Stimulated activated naive CD8-positive, alpha-beta T cell treated with anti-CD3 and anti-CD28 coated beads, Interleukin-15, Interleukin-2, amounts not matched to agents 100 U/mL and 50 U/mL, for 24 hours (primary cell): ENCODE measurements at places on chromosomes 3 and 15.
A peak's percentile ranks its signal among the peaks of the same experiment; 100 is the strongest.

- no peak for DNase-seq
Measured at GRCh38 chr3:133606342-133606741, 32.9 kb downstream of the CDV3 start.

DNA sequence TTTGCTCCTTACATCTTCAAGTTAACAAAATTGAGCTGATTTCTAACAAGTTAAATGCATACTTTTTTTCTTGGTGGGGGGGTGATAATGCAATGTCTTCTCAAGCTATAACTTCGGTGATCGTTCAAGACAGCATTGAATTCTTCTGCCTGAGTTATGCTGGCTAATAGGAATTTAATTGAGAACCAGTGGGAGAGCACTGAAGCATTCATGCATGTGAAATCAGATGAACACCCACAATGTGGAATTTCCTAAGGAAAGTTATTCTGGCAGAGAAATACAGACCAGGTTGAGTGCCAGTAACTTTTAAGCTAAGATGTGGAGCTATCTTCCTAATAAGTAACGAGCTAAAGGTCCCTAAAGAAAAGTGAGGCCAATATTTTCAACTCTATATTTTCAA, 3.0 kb downstream of the SPATA16 start:
- DNase-seq: no peak

DNA sequence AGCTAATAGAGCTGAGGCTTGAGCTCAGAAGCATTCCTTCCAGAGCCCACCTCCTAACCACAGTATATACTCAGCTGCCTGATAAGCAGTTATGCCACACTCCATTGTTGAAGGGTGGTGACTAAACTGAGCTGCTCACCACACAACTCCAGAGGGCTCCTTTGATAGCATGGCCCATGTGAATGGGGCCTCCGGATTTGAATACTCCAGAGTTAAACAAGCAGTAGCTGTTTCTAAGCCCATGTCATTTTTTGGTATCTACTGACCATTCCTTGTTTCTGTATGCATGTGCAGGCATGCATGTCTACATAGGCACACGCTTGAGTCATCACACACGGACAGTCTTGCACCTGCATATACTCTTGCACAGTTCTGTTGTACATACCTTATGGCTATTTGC, 28.9 kb downstream of the IGSF10 start:
- DNase-seq: no peak

DNA sequence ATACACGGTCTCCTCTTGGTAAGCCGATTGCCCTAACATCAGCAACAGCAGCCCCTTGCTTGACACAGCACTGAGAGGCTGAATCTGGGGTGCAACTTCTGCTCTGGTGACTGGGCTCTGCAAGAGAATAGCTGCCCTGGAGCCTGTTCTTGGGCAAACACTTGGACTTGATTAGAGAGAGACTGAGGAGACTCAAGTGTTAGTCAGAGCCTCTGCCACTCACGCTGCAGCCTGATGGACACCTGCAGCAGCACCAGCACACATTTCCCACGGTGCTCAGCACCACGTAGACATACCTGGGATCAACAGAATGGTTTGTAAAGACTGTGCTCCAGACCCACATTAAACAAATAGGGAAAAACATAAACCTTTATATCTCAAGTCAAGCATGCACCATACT, 35.8 kb upstream of the UMPS start:
- no peak for DNase-seq

DNA sequence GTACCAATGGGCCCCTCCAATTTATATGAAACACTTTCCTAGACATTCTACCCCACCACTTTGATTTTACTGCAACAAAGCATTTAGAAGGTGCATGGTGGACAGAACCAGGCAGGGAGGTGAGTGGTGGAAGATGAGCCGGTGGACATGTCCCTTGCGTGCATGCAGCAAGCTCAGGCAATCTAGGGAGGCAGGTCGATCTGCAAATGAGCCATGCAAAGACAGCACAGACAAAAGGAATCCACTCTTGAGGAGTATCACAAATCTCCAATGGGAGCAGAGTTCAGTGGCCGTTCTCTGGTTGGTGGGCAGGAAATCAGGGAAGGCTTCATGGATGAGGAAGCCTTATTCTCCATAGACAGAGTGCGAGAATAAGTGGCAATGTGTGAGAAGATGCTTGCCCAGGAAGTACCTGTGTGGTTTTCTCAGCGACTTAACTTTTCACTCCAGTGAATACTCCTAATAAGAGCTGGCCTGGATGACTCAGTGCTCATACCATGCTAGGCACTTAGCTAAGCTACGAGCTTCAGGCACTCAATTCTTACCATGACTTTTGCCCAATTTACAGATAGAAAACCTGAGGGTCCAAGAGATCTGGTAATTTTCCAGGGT, 152.5 kb downstream of the FOXP1 start:
- DNase-seq: no peak

GRCh38 chr15:82952158-82953081, at the start of gene HOMER2:
Gene HOMER2, minus strand, starts transcription at chr15:82952720. Its CDS starts 185 bp downstream, at chr15:82952535.
- DNase-seq: peak; percentile 27

DNA sequence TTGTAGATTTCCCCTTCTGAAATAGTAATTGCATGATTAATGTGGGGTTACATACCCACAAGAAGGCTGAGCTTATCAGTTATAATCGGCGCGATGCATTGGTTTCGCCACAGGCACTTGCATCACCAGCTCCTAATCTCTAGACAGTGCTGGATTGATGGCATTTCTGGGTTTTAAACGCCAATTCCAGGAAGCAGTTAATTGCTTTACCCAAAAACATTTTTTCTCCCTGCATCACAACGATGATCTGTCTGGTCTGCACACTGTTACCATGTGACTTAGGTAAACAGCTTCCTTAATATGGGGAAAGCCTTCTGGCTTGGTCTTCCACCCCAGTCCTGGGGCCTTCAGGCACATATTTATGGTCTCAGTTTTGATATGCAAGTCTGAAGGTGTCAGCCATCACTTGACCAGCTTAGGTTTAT, 70.0 kb upstream of the HEG1 start:
- peak; percentile 46 for DNase-seq

GRCh38 chr3:170809975-170810357, 60.0 kb downstream of the RPL22L1 start:
- DNase-seq: no peak

DNA sequence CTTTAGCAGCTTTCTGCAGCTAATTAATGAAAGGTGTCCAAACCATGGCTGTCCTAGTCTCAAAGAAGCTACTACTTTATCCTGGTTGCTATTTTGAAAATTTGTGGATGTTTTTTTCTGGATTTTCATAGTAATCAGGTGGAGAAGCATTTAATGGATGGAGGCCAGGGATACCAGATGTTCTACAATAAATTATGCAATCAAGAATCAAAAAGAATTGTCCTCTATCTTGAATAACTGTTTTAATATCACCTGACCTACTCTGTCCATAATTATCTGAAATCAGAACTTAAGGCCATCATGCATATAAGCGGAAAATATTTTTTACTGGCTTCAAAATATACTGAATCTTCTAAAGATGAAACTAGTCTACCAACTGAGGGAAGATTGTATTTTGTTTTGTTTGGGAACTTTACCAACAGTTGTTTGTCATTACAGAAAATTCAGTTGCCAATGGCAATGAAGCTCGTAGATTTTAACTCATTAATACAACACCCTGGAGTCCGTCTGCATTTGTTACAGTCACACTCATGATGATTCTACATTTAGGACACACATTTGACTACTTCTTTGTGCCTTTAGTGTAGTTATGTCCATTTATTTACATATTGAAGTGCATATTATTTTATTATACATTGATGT, 762.3 kb upstream of the GRM7 start:
- no peak for DNase-seq

GRCh38 chr3:104018541-104018940, 1348.2 kb upstream of the ALCAM start:
- no peak for DNase-seq

- no peak for DNase-seq
Measured at GRCh38 chr3:149277331-149277813, 55.7 kb upstream of the CP start.

DNA sequence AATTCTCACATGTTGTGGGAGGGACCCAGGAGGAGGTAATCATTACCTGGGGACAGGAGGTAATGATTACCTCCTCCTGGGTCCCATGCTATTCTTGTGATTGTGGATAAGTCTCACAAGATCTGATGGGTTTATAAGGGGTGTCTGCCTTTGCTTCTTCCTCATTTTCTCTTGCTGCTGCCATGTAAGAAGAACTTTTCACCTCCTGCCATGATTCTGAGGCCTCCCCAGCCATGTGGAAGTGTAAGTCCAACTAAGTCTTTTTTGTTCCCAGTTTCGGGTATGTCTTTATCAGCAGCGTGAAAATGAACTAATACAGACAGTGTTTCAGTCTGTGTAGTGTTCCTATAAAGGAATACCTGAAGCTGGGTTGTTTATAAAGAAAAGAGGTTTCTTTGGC, 13.1 kb upstream of the KCTD6 start:
- no peak for DNase-seq

DNA sequence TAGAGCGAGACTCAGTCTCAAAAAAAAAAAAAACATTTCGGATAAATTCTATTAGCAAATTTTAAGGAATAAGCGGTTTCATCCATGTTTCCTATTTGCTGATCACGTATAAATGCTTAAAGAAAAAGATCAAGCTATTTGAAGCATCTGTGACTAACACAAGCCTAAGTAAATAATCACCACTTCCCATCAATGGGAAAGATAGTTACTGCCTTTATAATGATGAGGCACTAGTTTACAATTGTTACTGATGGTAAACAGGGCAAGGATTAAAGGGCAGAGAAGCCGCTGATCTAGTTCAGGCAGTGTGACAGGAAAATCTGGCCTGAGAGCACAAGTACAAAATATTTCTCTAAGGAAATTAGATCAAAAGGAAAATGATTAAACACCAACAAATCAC, 13.7 kb downstream of the CLPX start:
- DNase-seq: no peak

DNA sequence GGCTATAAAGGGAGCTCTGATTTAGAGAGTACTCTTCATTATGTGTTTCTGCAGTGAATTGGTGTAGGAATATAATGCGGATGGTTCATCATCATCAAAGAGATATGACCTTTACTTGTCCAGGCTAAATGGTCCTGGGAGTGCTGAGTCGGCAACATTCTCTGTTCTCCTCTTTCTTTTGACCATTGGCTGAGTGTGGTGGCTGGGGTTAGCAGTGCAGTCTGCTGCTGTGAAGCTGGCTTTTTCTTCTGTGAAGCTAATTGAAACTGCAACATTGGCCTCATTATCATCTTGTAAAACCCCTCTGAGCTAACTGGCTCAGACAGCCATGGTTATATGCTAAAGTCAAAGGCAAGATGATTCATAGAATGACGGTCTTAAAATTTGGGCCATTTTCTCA, 83.8 kb downstream of the THRB start:
- no peak for DNase-seq

DNA sequence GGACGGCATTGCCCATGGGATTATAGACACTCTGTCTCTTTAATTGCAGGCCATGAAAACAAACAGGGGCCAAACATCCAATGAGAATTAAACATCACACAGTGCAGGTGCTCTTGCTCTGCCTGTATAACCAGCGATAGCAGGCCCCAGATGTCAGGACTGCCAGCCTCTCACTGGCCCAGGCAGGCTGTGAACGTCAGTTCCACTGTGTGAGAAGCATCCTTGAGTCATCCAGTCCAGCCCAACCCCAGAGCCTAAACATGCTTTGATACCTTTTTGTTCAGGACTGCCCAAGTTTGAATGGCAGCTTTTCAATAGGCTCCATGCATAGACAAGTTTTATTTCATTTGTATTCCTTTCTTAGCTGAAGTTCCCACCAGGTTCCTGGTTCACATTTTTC, 189.8 kb downstream of the SLCO3A1 start:
- no peak for DNase-seq

GRCh38 chr3:134473868-134474546, 11.8 kb downstream of the ANAPC13 start:
- peak; percentile 83 for DNase-seq

- DNase-seq: no peak
Measured at GRCh38 chr3:4067893-4068292, 235.3 kb upstream of the SETMAR start.

GRCh38 chr3:42226470-42227425, 39.2 kb downstream of the CCK start:
- no peak for DNase-seq

DNA sequence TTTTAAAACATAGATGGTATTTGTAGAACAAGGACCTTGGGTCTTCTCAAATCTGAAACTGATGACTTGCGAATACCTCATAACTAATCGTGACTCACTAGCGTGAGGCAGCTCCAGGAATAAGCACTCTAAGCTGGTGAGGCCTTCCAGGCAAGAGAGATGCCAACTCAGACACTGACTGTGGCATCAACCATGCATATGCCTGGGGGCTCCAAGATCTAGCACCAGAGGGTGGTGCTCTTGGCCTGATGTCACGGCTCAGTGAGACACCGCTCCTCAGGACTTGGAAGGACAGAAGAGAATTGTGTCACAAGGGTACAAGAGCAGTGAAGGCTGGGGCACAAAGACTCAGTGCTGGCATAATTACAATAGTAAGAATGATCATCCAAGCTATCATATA, 125.0 kb upstream of the TRIM42 start:
- no peak for DNase-seq

DNA sequence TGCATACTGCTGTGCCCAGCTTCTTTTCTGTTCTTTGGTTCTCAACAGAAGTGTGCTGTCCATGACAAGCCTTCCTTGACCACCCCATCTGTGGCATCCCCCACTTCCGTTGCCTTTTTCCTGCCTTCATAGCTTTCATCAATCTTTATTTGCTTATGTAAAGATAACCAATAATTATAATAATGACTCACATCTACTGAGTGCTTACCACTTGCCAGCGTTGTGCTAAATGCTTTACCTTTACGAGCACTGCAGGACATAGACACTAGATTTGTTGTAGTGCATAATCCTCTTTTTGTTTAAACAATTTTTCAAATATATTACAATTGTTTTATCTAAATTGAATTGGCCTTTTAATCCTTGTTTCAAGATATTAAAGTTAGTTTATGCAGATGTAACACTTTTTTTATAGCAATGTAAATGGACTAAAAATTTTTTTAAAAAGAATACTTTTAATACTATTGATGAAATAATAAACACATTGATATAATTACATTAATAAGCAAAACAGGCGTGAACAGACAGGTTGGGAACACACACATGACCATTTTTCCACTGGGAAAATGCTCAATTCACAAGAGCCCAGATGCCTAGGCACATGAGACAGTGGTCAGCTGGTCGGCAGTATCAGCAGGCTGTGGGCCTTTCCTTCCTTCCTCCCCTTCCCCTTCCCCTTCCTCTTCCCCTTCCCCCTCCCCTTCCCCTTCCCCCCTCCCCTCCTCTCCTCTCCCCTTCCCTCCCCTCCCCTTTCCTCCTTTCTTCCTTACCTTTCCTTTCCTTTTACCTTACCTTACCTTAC, 42.5 kb downstream of the TRAK1 start:
- no peak for DNase-seq

DNA sequence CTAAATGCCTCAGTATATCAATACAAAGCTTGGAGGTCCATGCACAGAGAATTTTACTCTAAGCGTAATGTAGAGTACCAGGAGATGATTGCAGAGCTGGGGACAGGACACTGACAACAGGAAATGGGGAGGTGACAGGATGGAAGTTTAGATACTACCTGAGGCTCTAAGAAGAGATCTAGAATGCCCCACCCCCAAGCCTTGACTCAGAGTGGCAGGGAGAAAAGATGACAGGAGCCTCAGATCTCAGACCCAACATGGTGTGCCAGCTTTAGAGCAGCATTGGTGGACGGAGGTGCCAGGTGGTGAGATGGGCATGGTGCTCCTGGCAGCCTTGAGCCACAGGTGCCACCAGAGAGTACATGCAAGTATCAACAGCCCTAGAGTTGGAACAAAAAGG, 62.5 kb downstream of the LYZL4 start:
- peak; percentile 10 for DNase-seq
